ENCODE measurements at places on chromosomes 3 and 15. TPM values are rescaled to one million over a fixed set of nuclear protein-coding genes. Genes with fewer than 3 reads are reported as not detected.
A peak's percentile ranks its signal among the peaks of the same experiment; 100 is the strongest.

DNA sequence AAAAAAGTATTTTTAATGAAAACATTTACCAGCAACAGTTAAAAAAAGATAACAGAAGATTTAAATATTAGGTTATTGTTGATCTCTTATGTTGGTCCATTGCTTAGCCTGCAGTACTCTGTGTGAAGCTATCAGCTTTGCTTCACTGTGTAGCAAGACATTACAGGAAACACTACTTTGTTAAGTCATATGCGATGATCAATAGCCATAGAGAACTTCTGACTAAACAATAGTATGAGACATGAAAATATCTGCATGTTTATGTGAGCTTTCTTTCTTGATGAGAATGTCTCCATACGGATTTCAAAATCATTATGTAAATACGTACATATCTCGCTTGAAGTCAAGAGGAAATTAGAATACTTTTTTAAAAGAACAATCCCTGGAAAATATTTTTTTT, 27.0 kb upstream of the CAPN3 start:
- H3K4me3 ChIP-seq, result no peak overlapping the region
- DNase-seq, result no peak
- H3K4me1 ChIP-seq, result no peaks in the 10 kb centered on the region
- H3K36me3 ChIP-seq, result peaks cover 15% of the 10 kb centered on the region
- no peaks in the 10 kb centered on the region for H3K27me3 ChIP-seq
- no peak overlapping the region for H3K27ac ChIP-seq

The STAB1 gene
- total RNA-seq, result 0.42 TPM

- no peaks in the 10 kb centered on the region for H3K27me3 ChIP-seq
- H3K27ac ChIP-seq, result no peak within 1 kb of the TSS
- DNase-seq, result no peak
- H3K4me3 ChIP-seq, result peak within 1 kb of the TSS; percentile 32
- H3K4me1 ChIP-seq, result peaks cover 13% of the 10 kb centered on the region
These were observed at the start of gene TAGLN3 for GRCh38 chr3:111998636-111999483. Gene TAGLN3 (plus strand): TSS chr3:111998922. CDS start chr3:111999423, 501 bp downstream.

DNA sequence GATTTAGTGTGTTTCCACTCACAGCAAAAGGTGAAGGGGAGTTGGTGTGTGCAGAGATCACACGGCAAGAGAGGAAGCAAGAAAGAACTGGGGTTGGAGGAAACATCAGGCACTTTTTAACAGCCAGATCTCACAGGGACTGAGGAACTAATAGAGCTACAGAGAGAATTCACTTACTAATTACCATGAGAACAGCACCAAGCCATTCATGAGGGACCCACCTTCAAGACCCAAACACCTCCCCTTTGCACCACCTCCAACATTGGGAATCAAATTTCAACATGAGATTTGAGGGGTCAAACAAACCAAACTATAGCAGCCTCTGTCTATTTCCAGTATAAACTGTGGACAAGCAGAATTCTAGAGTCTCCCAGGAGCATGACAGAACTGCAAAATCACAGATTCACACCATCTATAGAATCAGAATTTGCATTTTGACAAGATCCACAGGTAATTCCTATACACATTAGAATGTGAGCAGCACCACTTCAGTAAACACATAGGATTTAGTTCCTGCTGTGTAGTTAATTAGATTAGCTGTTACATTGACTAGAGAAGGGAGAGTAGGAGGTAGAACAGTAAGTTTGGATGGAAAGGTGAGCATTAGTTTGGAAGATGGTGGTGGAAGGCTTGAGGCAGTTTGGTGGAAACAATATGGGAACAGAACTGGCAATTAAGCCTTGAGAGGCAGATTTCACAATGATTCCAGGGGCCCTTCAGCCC, 311.7 kb downstream of the NSUN3 start:
- H3K36me3 ChIP-seq, result no peaks in the 10 kb centered on the region
- H3K4me3 ChIP-seq, result no peak overlapping the region
- H3K27me3 ChIP-seq, result no peaks in the 10 kb centered on the region
- no peaks in the 10 kb centered on the region for H3K4me1 ChIP-seq

The SLC2A2 gene
- not detected for total RNA-seq

- peaks cover 1% of the 10 kb centered on the region for H3K36me3 ChIP-seq
- H3K4me3 ChIP-seq, result peak overlapping the region; percentile 64
- DNase-seq, result no peak
- no peak overlapping the region for H3K27ac ChIP-seq
- peaks cover 50% of the 10 kb centered on the region for H3K4me1 ChIP-seq
These were observed 1.2 kb downstream of the HAUS2 start for GRCh38 chr15:42549741-42550392.

The SORD gene
- total RNA-seq, result 3.4 TPM

The XIRP1 gene
- not detected for total RNA-seq

The ATP13A5 gene
- not detected for total RNA-seq

The RTP1 gene
- not detected for total RNA-seq

DNA sequence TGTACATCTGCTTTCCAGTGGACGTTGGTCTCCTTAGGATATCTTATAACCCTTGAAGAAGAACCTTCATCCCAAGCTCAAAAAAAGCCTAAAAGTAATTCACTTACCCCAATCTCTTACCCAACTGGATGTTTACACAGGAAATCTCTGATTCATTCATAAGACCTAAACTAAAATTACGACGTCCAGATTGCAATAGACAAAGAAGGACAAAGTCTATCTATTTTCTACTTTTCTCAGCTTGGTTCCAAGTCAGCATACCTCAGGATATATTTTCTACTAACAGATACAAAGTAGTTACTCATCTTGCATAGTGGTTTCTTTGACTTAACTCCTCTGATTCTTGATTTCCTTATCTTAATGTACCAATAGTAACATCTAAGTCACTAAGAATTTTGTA, 669.9 kb downstream of the OTOL1 start:
- no peaks in the 10 kb centered on the region for H3K27me3 ChIP-seq
- no peaks in the 10 kb centered on the region for H3K4me1 ChIP-seq
- H3K27ac ChIP-seq, result no peak overlapping the region
- DNase-seq, result no peak
- H3K36me3 ChIP-seq, result no peaks in the 10 kb centered on the region
- no peak overlapping the region for H3K4me3 ChIP-seq

The ABHD6 gene
- total RNA-seq, result 3.9 TPM

DNA sequence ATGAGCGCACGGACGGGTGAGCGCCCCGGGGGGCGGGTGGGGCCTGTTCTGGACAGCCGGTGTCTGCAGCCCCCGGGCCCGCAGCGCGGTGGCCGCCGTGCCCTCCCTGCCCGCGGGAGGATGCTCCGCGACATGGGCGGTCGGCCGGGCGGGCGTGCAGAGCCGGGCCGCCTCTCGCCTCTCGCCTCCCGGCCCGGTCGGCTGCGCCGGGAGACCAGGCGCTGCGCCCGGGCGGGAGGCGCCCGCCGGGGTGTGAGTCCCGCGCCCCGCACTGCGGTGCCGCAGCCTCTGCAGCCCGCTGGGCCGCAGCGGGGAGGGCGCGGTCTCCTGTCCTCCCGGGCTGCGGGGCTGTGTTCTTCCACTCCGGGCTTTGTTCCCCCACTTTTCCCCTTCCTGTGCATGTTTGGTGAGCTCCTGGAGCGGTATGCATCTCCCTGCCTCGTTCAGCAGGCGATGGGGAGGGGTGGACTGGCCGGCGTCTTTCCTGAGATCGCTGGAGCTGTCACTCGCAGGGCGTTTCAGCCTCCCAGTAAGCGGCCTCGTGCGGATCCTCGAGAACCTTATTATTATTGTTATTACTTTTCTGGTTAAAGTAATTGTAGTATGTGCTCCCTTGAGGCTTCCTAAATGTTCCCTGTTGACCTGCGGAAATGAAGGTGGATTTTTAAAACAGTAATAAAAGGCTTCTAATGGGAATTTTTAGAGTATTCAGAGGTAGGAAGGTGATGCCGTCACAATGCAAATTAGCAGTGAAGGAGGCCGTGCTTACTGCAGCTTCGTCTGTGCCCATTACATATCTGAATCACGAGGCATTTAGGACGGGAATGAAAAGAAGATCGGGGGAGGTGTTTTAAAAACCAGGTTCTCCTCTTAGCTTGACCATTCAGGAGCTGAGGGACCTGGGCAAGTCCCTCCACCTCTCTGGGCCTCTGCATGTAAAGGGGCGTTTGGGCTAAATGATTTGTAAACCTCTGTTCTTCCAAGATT, 593 bp downstream of the TMOD2 start:
- peaks cover 14% of the 10 kb centered on the region for H3K4me1 ChIP-seq
- peaks cover 11% of the 10 kb centered on the region for H3K27me3 ChIP-seq

DNA sequence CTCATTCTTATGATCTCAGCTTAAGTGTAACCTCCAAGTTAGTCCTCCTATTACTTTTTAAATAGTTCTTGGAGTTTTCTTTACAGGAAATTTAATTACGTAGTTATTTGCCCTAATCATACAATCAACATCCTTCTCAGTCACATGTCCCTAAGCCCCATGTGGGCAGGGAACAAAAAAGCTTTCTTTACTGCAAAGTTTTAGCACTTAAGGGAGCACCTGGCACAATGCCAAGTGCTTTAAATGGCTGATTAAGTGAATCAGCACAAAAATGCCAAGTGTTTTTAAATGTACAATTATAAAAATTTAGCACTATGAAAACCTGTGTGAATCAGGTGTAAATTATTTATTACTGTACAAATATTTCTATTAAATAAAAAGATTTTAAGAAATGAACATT, 445.3 kb downstream of the C3orf38 start:
- no peak overlapping the region for H3K27ac ChIP-seq
- no peak for DNase-seq
- H3K4me3 ChIP-seq, result no peak overlapping the region
- H3K36me3 ChIP-seq, result no peaks in the 10 kb centered on the region

The STRC gene
- 1.5 TPM for total RNA-seq

The GOLGA6L24 gene
- not detected for total RNA-seq

The CHRNA5 gene
- total RNA-seq, result 0.94 TPM

DNA sequence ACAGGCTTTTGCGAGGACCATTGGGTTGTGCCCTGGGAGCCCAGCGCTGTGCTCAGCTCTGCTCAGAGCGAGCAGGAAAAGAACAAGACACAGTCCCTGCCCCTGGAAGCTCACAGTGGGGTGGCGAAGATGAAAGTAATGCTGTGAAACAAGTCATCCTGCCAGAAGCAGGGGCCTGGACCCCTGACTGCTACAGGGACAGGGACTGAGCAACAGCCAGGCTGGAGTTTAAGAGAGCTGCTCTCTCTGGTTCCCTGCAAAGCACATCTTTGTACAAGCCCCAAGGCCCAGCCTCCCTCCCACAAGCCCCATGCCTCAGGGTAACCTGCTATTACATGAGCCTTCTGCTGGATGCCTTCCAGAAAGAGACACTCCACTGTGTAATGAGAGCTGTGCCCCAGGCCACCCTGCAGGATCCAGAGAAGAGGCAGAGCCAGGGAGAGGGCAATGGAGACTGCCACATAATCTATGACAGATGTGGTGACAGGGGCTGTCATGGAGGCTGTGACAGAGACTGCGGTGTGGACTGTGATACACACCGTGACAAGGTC, 7.1 kb upstream of the HCN4 start:
- no peaks in the 10 kb centered on the region for H3K4me1 ChIP-seq
- H3K27me3 ChIP-seq, result peaks cover 7% of the 10 kb centered on the region
- no peak overlapping the region for H3K4me3 ChIP-seq
- H3K27ac ChIP-seq, result no peak overlapping the region

GRCh38 chr15:76799760-76800159, 105.4 kb downstream of the SCAPER start:
- DNase-seq, result no peak
- no peaks in the 10 kb centered on the region for H3K27me3 ChIP-seq
- H3K4me3 ChIP-seq, result no peak overlapping the region

The TP63 gene
- 0.89 TPM for total RNA-seq

The EHD4 gene
- total RNA-seq, result 57.8 TPM

GRCh38 chr15:74725845-74726773, 781 bp upstream of the CYP1A1 start:
- H3K4me3 ChIP-seq, result peak overlapping the region; percentile 19
- H3K27ac ChIP-seq, result no peak overlapping the region
- DNase-seq, result peak; percentile 24
- H3K27me3 ChIP-seq, result no peaks in the 10 kb centered on the region

GRCh38 chr3:152079980-152080379, 188.7 kb upstream of the MBNL1 start:
- no peak overlapping the region for H3K4me3 ChIP-seq
- no peaks in the 10 kb centered on the region for H3K36me3 ChIP-seq
- no peak overlapping the region for H3K27ac ChIP-seq
- no peaks in the 10 kb centered on the region for H3K27me3 ChIP-seq
- H3K4me1 ChIP-seq, result no peaks in the 10 kb centered on the region
- DNase-seq, result no peak

GRCh38 chr3:1532935-1533606, 440.2 kb downstream of the CNTN6 start:
- no peak overlapping the region for H3K4me3 ChIP-seq
- no peak for DNase-seq
- H3K27me3 ChIP-seq, result no peaks in the 10 kb centered on the region
- no peak overlapping the region for H3K27ac ChIP-seq
- no peaks in the 10 kb centered on the region for H3K4me1 ChIP-seq

DNA sequence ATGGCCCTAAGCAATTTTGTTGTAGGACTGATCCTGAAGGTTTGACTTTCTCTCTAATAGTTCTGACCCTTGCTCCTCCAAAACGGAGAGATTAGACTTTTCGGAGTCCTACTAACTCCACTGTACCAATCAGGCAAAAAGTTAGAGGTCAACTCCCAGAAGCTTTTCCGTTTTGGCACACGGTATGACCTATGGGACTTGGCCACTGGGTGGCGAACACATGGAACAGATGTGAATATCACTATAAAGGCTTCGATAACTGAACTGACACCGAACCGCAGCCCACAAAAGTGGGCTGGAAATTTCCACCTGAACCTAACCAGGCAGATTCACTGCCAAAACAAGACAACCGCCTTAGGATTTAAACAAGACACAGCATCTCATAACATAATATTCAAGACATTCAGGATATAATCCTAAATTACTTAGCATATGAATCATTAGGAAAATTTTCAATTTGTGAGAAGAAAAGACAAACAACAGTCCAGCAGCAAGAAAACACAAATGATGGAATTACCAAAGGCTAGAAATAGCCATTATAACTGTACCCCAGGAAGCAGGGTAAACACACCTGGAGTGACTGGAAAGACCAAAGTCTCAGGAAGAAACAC, 12.2 kb upstream of the TM2D3 start:
- H3K27me3 ChIP-seq, result no peaks in the 10 kb centered on the region
- no peaks in the 10 kb centered on the region for H3K4me1 ChIP-seq
- no peak overlapping the region for H3K4me3 ChIP-seq
- peaks cover 13% of the 10 kb centered on the region for H3K36me3 ChIP-seq
- H3K27ac ChIP-seq, result no peak overlapping the region

DNA sequence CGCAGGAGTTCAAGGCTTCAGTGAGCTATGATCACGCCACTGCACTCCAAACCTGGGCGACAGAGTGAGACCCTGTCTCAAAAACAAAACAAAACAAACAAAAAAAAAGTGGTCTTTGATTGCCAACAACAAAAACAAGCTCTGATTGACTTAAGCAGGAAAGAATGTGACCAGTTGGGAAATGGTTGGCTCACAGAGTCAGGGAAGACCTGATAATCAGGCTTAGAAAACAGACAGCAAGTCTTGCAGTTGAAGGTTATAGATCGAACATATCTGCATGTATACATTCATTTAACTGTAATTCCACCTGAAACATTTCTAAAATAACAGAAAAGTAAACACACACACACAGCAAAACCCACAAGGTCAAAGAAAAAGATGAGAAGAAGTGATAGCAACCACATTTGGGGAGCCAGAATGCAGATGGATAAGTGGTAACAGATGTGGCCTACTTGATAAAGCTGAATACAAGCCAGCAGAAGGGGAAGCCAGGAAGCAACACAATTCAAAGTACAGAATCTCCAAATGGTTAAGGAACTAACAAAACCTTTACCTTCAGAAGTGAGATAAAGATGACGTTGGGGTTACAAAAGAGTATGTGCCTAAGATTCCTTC, 699.9 kb upstream of the ZNF385D start:
- H3K36me3 ChIP-seq, result no peaks in the 10 kb centered on the region
- H3K27ac ChIP-seq, result no peak overlapping the region
- no peaks in the 10 kb centered on the region for H3K27me3 ChIP-seq
- H3K4me1 ChIP-seq, result no peaks in the 10 kb centered on the region
- H3K4me3 ChIP-seq, result no peak overlapping the region

The GOLGA8N gene
- 1.4 TPM for total RNA-seq
